Erythroblast (primary cell): ENCODE measurements at places on chromosomes 11 and 22.

- no peak for DNase-seq
These were observed 11.6 kb downstream of the OPCML start for GRCh38 chr11:133520707-133521106.

- DNase-seq: no peak
These were observed 1169.4 kb downstream of the BRD1 start for GRCh38 chr22:48658246-48658645.

- peak; percentile 86 for DNase-seq
These were observed 100.8 kb downstream of the PRMT3 start for GRCh38 chr11:20488352-20488751.

DNA sequence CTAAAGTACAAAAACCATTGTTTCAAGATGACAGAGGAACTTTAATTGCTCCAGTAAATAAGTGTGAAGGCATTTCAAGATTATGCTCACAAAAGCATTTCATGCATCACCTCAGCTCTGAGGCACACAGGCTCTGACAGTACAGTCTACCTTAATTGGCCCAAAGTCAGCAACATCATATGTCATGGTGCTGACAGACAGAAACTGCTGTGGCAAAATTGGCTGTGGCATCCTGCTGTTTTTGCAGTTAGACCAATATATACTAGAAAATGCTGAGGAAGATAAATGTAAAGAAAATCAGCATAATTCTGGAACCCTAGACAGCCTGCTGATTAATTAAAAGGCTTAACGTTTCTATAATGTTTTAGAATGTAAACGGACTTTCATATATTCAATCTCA is 34.9 kb upstream of the PPP2R1B start:
- DNase-seq: no peak

DNA sequence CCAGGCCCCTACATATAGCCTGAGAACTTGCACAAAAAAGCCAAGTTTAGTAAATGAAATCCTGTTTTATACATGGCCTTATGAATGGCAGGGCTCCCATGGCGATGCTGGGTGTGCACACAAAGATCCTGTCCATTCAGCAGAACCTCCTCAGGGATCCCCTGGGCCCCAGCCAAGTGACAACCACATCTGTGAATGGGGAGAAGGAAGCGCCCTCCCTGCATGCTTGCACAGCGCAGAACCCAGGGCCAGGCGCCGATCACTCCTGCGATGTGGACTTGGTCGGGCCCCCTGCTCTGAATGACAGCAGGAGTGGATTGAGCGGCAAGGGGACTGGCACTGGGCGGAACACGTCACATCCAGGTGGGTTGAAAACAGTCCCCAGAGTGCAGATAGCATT is 4.5 kb upstream of the CDC42EP2 start:
- no peak for DNase-seq

DNA sequence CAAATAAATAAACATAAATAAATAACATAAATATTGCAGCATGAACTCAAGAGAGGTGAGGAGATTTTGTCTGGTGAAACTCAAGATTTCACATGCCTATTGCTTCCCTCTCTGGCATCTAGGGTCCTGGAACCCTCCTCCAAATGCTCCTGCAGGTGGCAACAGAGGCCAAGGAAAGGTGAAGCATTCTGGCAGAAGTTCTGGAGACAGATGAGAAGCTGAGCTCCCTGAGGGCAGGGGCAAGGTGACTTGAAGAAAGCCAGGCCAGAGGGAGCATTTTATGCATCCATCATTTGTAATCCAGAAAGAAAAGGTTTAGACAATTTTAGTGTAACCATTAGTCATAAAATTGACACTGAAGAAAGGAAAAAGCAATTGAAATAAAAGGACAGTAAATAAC is 64.9 kb downstream of the ENDOD1 start:
- peak; percentile 84 for DNase-seq

DNA sequence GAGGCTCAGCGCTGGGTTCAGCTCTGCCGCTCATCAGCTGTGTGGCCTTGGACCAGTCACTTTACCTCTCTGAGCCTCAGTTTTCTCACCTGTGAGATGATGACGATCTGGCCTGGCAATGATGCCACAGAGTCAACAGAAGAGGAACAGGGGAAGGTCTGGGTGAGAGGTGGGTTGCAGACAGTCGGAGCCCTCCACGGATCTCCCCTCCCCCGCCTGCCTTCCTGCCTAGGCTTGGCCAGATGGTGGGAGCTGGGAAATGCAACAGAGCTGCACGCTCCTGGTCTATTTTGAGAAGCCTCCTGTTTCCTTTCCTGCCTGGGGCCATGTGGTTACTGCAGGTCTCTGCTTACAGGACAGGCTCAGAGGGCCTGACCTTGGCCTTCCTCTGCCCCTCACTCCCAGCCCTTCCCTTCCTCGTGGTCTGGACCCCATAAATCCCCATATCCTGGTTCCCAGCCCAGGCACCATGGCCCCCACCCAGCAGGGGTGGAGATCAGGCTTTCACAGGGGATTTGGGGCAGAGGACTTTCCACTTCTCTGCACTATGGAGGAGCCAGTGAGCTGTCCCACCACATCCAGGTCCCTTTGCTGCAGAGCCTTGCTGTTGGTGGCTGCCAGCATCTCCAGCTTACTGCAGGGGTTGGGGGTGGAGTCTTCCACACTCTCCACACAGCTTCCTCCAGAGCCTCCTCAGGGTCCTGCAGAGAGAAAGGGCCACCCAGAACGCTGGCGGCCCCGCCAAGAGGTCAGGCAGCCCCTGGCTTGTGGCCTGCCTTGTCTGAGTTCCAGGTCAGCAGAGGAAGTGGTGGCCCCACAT is 46.9 kb downstream of the C11orf96 start:
- DNase-seq: no peak

DNA sequence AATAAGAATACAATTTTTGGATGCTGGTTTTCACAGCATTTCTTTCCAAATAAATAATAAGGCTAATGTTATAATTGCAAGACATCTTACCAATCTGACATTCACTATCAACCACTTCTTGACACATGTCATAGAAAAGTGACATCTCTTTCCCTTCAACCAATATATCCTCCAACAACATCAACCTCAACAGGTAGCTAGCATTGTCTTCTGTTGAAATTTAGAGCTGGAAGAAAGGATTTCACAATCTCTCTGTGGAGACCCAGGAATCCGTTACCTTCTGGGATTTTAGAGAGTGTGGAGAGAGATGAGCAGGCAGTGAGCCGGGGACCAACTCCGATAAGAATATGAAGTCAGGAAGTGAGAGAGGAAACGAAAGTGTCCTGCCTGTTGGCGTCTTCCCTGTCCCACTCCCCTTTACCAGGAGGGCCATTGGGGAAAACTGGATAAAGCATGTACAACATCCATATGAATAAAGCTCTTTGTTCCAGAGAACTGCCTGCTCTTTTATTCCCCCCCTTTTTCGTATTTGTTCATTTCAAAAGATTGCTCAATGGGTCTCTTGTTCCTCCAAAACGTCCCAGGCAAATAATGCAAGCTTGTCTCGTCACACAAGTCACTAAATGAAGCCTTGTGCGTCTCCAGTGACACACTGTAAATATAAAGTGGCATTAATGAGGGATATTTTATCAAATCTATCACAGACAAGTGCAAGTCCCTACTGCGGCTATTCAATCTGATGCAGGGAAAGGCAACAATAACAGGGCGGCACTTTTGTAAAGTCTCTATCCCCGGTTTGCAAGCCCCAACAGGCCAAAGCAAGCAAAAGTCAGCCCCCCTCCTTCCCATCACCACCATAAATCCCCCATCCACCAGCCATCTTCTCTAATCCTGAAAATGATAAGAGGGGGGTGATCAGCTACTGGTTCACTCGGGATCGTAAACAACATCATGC is 3.4 kb downstream of the CADM1 start:
- no peak for DNase-seq

DNA sequence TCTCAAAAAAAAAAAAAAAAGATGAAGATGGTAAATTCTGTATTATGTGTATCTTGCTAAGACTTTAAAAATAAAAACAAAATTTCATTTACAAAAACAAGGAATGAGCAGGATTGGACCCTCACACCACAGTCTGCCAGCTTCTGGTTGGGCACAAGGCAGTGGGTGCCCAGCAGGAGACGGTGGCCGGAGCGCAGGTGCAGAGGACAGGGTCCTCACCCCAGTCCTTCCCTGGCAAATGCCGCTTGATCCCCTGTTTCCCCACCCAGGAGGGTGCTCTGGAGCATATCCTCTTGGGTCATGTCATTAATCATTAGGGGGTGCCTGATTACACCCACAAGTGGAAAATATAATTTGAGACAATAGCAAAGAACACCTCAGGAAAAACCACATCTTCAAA is 31.2 kb downstream of the SHANK2 start:
- DNase-seq: no peak

GRCh38 chr11:65536412-65537295 is 11.8 kb downstream of the SCYL1 start:
- no peak for DNase-seq

DNA sequence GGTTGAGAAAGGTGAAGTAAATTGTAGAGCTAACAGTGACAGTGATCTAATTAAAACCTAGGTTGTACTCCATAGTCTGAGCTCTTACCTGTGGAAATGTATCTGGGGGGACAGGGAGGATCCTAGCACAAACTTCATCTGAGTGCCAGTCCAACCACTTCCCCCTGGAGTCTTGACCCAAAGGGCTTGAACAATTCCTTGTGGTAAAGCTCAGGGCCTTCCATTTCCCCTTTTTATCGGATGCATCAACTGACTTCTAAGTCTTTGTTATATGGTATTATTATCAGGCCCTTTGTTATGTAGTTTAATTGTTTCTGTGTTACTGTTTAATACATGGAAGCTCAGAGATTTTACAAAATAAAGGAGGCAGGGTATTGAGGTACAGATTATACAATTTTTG is 140.2 kb upstream of the SESN3 start:
- no peak for DNase-seq

GRCh38 chr11:63897459-63898146 is 19.4 kb downstream of the RCOR2 start:
- DNase-seq: no peak

DNA sequence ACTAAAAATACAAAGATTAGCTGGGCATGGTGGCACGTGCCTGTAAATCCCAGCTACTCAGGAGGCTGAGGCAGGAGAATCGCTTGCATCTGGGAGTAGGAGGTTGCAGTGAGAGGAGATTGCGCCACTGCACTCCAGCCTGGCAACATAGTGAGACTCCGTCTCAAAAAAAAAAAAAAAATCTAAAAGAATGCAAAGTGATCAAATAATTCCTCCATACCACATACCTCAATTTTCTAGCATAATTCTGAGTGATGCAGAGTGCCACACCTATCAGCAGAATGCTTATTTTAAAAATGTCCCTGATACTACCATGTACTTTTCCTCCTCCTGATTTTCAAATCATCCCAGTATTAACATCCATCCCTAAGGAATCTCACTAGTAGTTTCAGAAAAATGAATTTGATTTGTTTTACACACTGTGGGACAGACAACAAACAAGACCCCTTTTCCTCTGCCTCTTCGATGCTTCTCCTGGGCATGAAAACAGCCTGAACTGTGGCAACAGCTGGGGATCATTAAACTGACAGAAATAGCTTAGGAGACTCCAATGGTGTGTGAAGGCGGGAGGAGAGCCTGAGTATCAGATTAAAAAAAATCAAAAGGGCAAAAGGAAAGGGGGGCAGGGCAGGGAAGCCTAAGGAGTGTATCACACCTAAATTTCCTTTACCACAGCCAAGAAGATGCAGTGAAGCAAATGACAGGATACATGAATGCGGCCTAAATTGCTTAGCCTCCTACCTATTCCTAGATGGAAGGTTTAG is 114.7 kb downstream of the SGSM3 start:
- DNase-seq: no peak

- DNase-seq: no peak
These were observed at the start of gene FGF4 for GRCh38 chr11:69775163-69775755. TSS of gene FGF4 (minus strand) at chr11:69775341. CDS start at chr11:69775084, 257 bp downstream.

- no peak for DNase-seq
These were observed 105.7 kb upstream of the LUZP2 start for GRCh38 chr11:24391167-24391566.

- no peak for DNase-seq
These were observed 227.5 kb downstream of the MIAT start for GRCh38 chr22:26884921-26885320.

GRCh38 chr22:50567721-50568252 is 5.1 kb upstream of the SYCE3 start:
- DNase-seq: no peak

DNA sequence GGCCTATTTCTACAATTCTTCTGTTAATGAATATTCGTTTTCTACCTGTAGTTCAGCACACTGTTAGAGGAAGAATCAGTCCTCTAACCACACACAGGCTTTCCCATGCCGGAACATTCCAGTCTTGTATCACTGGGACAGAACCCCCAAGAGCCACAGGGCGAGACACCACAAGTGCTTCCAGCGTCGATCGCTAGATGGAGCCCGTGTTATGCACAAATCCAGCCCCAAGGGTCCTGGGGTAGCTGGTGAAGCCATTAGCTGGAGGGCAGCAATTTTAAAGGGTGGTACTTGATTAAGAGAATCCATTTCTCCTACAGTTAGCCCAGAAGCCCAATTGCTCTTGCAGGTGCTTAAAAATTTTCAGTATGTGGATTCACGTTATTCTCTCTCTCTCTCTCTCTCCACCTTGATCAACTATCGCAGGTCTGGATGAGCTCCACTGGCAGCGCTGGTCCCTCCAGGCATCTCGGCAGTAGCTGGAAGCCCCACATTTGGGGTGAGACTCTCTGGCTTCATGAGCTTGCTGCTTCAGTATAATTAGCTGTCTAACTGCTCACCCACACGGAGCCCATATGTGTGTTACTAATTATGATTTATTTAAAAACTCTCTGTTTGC is 148.2 kb upstream of the SNX19 start:
- DNase-seq: peak; percentile 19

- no peak for DNase-seq
These were observed 67.5 kb downstream of the GAB2 start for GRCh38 chr11:78350091-78350645.

- DNase-seq: no peak
These were observed 626 bp downstream of the DNAL4 start for GRCh38 chr22:38793317-38793716.

- no peak for DNase-seq
These were observed 37.2 kb upstream of the GRAMD1B start for GRCh38 chr11:123392844-123393243.

GRCh38 chr11:36411202-36411640 is 98.9 kb downstream of the TRAF6 start:
- DNase-seq: peak; percentile 2

- no peak for DNase-seq
These were observed 682.2 kb upstream of the RAG2 start for GRCh38 chr11:37280200-37280599.

- DNase-seq: no peak
These were observed 45.8 kb upstream of the TH start for GRCh38 chr11:2217211-2218030.

- peak; percentile 31 for DNase-seq
These were observed 33.6 kb upstream of the MMP7 start for GRCh38 chr11:102564110-102564509.
